Retina (tissue), 1 donor: ENCODE measurements at places on chromosomes 3 and 15.

- DNase-seq = peak; percentile 15
Measured at GRCh38 chr15:63870487-63871209, 36.9 kb upstream of the HERC1 start.

DNA sequence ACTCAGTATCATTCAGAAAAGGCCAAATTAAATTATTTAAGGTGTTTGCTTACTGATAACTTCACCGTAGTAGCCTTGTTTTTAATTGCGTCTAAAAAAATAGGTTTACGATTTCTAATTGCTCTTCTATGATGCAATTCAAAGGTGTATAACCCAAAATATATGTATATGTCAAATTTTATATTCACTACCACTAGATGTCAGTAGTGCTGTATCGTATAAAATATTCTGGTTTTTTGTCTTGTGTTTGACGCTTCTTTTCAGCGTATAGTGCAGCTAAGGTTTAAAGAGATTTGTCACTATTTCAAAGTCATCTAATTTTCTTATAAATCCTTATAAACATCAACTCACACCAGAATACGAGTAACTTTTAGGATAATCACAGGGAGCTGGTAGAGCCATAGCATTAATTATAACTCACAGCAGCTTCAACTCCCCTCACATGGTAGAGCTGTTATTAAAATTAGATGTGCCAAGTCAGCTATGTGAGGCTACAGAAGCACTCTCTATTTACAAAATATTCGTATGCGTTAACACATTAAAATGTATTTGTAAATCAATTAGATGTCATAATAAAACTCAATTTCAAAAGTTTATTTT, 3.5 kb downstream of the PFN2 start:
- DNase-seq = peak; percentile 45

GRCh38 chr3:130755666-130756065, 9.0 kb upstream of the PIK3R4 start:
- DNase-seq = no peak

DNA sequence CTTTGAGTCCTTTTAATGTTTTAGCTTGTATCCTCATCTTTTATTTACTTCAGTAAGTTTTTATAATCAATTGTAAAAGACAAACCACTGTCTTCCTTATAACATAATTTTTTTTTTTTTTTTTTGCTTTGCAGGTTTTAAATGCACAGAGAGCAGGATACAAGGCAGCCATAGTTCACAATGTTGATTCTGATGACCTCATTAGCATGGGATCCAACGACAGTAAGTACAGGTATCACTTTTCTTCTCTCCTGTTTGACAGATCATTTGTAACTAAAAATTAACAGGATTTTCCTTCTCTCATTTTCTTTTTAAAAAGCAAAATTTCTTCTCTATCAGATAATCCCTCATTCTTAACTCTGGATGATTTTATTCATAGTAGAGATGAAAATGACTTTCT, 75.4 kb downstream of the PFN2 start:
- DNase-seq = no peak

DNA sequence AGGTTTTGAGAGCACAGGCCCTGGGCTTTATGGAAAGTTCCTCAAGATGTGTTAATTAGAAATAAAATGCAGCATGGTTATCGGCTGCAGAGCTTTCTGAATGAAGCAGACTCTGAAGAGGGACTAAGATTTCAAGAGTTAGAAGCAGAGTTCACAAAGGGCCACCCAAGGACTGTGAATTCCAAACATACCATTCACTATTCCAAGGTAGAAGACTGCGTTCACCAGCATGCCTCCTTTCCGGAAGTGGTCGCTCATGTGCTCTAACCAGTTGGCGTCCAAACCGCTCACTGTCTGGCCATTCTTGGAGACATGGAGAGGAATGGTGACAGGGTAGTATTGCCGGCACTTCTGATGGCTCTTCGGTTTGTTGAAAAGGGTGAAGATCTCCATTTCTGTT, 104.9 kb downstream of the OXNAD1 start:
- no peak for DNase-seq

DNA sequence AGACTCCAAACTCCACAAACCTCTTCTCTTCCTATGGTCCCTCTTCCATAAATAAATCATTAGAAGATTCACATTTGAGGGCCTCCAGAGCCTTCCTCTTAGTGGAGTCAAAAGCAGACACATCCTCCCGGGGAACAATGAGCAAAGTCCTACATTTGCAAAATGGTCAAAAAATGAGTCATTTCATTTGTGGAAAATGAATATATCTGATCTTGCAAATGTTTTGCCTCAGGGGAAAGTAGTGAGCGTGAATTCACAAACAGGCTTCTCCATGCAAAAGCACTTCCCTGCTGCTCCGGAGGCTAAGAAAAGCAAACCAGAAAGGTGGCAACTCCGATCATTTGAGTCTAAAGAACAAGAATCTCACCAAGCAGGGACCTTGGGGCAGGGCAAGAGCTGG, 86.7 kb upstream of the IQSEC1 start:
- DNase-seq = no peak

DNA sequence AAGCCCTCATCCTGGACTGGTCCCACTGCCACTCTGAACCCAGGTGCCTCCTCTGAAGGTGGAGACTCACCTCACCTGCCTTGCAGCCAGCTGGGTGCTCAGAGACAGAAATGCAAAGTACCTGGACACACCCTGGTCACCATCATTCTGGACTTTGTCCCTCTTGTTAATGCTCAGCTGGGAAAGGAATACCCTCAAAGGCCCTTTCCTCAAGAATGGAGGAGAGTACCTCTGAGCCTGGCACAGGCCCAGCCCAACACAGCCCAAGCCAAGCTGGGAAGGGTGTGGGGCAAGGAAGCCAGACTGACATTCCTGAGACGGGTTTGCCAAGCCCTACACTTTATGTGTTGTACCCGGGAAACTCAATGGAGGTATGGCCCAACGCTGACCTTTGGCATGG, 983 bp upstream of the ALAS1 start:
- no peak for DNase-seq

GRCh38 chr3:14344351-14344750, 58.1 kb upstream of the SLC6A6 start:
- DNase-seq = no peak

- DNase-seq = no peak
Measured at GRCh38 chr3:54366007-54366750, 243.8 kb downstream of the CACNA2D3 start.

DNA sequence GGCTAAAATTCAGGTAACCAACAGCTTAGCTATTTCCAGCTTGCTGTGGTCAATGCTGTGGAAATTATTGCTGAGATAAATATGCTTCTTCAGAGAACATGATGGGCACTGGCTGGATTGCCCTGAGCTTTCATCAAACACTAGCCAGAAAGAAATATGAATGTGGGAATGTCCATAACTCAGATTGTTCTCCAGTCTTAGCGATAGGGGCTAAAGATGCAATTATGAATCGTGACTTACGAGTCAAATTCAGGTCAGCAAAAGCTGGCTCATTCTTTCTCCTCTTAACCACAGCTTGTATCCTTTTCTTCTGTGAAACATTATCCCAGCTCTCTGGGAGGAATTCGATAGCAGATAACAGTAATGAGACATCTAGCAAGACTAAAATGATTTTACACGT, 307.6 kb downstream of the RYR3 start:
- no peak for DNase-seq

GRCh38 chr3:149235599-149236424, 14.2 kb upstream of the CP start:
- no peak for DNase-seq

DNA sequence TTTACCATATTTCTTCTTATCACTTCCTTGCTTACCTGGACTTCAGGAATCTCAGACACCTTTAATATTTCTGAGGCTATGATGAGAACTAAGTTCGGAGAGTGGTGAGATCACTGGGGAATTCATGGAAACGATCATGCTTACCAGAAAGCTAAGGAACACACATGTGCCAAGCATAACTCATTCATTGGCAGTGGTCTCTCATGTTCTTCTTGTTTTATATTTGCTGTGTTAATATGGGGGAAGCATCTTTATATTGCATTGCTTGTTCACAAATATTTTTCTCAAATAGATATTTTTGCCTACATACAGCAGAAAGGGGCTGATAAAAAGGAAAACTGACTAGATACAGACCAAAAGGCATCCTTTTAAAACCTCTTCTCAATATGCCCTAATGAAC, 55.8 kb downstream of the COL6A6 start:
- no peak for DNase-seq

DNA sequence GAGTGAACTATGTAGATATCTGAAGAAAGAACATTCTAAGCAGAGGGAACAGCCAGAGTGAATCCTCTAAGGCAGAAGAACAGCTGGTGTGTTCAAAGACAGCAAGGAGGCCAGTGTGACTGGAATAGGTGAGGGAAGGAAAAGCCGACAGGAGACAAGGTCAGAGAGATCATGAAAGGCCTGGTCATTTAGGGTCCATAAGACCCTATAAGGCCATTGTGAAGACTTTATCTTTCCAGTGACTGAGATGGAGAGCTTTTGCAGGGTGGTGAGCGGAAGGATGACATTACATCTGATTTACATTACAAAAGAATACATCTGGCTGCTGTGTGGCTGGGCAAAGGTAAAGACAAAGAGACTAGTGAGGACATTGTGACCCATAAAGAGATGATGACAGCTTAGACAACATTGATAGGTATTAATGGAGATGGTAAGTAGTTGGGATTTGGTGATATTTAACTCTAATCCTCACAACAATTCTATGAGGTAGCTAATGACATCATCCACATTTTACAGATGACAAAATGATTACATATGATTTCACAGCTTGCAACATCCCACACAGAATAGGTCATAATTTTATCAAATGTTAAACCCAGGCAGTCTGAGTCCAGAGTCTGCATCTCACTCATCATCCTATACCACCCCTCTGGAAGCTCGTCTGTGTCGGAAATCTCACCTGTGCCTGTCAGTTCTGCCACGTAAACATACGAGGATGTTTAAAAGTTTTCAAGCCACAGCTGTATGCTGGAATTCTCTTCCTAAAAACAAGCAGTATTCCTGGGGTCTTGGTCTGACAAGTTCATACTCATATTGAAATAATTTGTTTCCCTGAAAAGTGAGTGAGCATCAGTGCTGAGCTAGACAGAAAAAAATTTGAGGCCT, 70.2 kb upstream of the PIK3R4 start:
- DNase-seq = no peak

- DNase-seq = no peak
Measured at GRCh38 chr3:7669641-7670040, 808.7 kb downstream of the GRM7 start.

DNA sequence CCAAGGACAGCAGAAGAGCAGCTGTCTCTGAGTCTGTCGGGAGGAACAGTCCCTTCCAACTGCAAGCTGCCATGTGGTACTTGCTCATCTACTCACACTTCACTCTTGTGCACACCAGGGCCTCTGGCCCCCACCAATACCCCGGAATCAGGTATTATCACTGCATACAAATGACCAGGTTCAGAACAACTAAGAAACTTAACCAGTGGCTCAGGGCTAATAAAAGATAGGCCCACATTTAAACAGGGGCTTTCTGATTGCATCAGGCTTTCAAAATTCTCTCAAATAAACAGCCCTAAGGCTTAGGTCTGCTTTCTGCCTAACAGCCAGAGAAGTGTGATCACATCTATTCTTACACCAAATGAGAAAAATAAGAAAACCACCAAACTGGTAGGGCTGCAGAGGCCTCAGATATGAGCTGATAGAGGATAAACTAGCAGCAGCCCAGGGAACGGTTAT, 20.7 kb downstream of the CCDC12 start:
- no peak for DNase-seq

- DNase-seq = no peak
Measured at GRCh38 chr3:161420746-161421145, 49.4 kb upstream of the SPTSSB start.

GRCh38 chr3:41094351-41094750, 105.0 kb upstream of the CTNNB1 start:
- DNase-seq = no peak

DNA sequence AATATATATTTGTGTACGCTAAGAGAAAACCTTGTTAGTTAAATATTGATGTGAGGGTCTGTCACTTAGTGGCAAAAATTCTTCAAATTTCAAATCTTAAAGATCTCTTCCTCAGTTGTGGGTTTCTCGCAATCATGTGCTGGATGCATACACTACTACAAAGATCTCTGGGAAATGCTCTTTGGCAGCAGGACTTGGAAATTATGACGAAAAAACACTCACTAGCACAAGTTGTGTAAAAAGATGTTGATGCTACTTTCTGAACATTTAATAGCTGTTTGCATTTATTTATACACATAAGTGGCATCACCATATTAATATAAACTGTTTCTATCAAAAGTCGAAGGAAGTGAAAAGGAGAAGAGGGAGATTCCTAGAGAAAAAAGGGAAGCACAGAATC, 10.8 kb upstream of the NANOGP8 start:
- DNase-seq = no peak

GRCh38 chr15:63063164-63063756, 20.7 kb downstream of the TPM1 start:
- no peak for DNase-seq

GRCh38 chr3:33115024-33115768, 1.4 kb downstream of the CRTAP start:
- peak; percentile 72 for DNase-seq

DNA sequence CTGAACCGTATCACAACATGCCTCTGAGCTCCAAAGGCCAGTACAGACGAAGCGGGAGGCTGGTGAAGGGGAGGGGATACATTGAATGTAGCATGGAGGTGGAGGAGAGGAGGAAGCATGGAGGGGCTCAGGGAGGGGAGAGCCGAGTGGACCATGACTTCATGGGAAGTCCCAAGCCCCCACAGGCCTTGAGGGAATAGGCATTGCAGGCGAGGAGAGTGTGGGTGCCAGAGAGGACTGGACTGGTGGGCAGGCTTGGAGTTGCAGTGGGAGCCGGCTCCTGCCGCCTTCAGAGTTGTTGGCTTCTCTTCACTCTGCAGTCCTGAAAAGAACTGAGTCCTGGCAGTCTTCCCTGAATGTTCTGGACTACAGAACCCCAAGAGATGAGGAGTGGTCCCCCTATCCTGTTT, 3.3 kb upstream of the RNU6-1 start:
- DNase-seq = peak; percentile 56

- no peak for DNase-seq
Measured at GRCh38 chr3:72829701-72830100, 18.5 kb downstream of the SHQ1 start.

- no peak for DNase-seq
Measured at GRCh38 chr3:126543457-126544061, 15.2 kb downstream of the C3orf22 start.

GRCh38 chr15:65066001-65066634, 1.7 kb downstream of the RASL12 start:
- no peak for DNase-seq

GRCh38 chr3:52440249-52440551, 4.7 kb downstream of the SEMA3G start:
- DNase-seq = no peak

DNA sequence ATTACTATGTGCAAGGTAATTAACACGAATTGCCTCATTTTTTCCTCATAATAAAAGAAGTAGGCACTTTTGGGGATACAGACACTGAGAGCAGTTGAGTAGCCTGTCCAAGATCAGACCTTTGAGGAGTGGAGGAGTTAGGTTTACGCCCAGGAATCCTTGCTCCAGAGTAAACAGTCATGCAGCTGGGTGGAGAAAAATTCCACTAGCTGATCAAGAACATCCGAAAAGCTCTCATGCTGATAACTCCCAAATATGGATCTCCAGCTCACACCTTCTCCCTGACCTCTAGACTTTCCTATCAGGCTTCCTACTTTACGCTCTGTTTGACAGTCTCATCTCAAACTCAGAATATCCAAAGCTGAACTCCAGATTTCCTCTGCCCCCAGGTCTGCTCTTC, 53.3 kb downstream of the ST6GAL1 start:
- no peak for DNase-seq

GRCh38 chr3:120473896-120474675, 23.3 kb upstream of the FSTL1 start:
- DNase-seq = no peak
